ENCODE measurements at places on chromosomes 5 and 9.
A peak's percentile ranks its signal among the peaks of the same experiment; 100 is the strongest.

- DNase-seq = no peak
Observed at GRCh38 chr5:54388409-54388808, 67.1 kb upstream of the HSPB3 start.

- DNase-seq = no peak
Observed at GRCh38 chr5:79923431-79923830, 67.6 kb downstream of the MTX3 start.

DNA sequence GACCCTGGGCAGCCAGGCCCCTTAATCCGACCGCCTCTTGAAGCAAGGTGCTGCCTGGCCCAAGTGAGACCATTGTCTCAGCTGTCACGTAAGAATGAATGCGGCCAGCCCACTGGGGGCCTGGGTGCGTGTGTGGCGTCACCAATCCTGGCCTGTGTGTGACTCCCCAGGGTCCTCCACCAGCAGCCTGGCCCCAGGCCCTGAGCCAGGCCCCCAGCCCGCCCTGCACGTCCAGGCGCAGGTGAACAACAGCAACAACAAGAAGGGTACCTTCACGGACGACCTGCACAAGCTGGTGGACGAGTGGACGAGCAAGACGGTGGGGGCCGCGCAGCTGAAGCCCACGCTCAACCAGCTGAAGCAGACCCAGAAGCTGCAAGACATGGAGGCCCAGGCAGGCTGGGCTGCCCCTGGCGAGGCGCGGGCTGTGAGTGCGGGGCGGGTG is 124.2 kb downstream of the WNK2 start:
- DNase-seq = no peak

- DNase-seq = no peak
Observed at GRCh38 chr9:25207402-25208195, 470.6 kb downstream of the TUSC1 start.

GRCh38 chr9:133396952-133397351 is 20.8 kb downstream of the STKLD1 start:
- DNase-seq = no peak

GRCh38 chr5:150368526-150368925 is 11.0 kb downstream of the TCOF1 start:
- no peak for DNase-seq

DNA sequence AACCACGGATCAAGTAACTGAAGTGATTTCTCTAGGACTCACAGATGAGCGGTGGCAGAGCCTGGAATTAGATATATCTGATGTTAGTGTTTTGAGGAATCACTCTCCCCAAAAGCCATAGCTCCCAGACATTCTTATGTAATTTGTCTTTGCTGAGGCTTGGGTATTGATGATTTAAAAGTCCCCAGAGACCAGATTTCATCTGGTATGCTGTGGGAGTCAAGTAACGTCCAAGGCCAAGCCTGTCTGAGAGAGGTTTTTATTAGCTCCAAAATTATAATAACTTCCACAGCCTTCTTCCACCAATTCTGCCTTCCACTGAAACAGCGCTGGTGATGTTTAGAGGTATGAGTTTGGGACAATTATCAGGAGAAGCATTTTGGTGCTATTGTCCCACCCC is 21.3 kb upstream of the KCNIP1 start:
- DNase-seq = no peak

DNA sequence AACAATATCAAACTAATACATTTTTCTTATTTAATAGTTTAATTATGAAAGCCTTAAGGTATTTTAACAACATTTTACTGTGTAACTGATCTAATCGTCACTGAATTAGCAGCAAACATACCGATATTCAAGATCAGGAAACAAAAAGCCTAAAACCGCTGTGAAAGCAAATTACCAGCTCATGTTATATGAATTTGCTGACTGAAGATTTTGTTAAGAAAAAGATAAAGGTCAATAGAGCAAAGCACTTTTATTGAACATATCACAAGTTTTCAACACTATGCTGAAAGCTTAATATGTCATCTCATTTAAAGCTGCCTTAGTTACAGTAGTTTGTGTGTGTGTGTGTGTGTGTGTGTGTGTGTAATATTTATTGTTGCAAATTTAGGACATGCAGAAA is 1634.9 kb upstream of the NUDT12 start:
- no peak for DNase-seq

GRCh38 chr5:169133531-169133930 is 167.4 kb downstream of the SLIT3 start:
- no peak for DNase-seq

- DNase-seq = no peak
Observed at GRCh38 chr5:72179816-72180440, 72.7 kb downstream of the MAP1B start.

DNA sequence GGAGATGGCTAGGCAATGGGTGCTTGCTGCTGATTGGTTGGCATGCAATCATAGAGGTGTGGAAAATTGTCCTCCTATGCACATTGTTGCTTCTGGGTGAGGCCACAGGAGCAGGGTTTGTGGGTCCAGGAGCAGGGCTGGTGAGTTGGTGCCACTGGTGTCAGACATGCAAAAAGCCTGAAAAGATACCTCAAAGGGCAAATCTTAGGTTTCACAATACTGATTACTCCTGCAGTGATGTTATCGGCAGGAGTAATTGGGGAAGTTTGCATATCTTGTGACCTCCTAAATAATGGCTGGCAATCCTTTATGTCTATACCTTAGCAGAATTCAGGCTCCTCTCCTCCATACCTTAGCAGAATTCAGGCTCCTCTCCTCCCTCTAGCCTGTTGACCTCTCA is 25.2 kb downstream of the SLC25A48 start:
- DNase-seq = no peak

DNA sequence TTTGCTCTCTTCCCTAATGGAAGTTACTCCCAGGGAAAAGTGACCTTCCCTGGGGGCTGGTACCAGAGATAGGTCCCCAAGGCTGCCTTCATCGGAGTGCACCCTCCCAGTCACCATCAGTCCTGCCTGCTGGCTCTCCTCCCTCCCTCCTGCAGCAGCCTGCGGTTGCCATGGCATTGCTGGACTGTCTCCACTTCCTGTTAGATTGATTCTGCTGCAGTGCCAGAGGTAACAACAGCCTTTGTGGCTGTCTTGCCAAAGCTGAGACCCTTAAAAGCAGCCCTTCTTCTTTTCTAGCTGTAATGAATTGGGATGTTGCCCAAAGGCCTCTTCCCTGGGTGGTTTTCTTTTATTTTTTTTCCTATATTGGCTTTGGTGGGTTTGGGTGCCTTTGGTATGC is 78.1 kb upstream of the PRLR start:
- DNase-seq = no peak

DNA sequence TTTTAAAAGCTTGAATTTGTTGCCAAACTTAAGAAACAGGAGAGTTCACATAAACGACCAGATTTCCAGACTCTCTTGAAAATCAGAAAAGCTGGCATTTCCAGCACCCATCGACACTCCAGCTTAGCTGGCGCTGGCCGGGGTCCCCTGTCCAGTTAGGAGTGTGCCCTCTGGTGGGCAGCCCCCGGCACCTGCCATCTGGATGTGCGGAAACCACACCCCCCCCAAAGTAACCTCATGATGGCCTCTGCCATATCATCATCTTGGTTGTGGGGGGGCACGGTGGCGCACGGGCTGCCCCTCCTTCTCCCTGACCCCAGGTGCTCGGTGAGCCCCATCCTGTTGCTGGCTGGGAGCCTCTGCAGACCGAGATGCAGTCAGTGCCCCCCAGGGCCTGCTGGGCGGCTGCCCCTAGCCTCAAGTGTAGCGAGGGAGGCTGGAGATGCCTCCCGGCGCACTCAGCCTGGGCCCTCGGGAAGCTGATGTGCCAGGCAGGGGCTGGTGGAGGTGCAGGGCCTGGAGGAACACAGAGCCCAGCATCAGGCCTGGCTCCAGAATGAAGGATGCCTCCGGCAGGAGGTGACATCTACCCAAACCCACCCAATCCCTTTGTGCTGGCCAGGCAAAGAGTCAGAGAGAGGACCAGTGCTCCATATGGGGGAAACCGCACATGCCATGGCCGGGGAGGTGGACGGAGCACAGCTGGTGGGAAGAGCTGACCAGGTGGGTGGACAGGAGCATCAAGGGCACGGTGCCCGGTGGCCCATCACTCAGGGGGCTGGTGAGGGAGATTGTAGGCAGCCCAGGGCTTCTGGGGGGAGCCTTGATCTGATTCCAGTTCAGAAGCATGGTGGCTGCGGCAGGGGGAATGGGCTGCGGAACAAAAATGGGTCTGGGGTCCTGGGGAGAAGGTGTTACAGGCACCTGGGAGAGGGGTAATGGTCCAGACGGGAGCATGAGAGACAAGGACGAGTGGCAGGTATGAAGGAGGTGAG is 70.6 kb downstream of the ADAMTS2 start:
- no peak for DNase-seq

GRCh38 chr9:75964427-75964826 is 74.0 kb downstream of the PCSK5 start:
- DNase-seq = no peak

DNA sequence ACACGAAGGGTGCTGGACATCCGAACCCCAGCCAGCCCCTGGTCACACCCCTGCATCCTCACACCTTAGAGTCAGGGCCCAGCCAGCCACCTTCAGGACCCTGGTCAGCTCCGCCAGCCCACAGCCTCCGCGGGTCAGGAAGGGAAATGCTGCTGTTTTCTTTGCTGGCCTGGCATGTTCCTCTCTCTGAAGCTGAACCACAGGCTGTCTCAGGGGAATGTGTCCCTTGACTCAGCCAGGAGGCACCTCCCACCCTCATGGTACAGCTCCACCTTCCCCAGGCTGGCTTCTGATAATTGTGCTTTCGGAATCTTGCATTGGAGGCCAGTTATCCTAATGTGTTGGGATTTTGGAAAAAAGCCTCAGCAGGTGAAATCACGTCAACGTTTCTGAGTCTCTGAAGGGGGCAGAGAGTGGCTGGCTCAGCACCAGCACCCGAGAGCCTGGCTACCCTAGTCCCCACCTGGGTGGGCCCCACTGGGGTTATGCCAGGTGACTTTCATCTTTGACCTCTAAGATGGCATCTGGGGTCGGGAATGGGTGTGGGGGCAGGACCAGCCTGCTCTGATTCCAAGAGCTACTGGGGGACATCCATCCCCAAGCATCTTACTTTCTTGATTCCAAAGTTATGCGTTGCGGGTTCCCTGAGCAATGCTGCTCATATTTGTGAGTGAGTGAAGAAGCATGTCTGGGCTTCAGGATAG is 9.8 kb upstream of the OLFM1 start:
- peak; percentile 61 for DNase-seq

- no peak for DNase-seq
Observed at GRCh38 chr9:125325826-125326225, 64.2 kb downstream of the GAPVD1 start.

DNA sequence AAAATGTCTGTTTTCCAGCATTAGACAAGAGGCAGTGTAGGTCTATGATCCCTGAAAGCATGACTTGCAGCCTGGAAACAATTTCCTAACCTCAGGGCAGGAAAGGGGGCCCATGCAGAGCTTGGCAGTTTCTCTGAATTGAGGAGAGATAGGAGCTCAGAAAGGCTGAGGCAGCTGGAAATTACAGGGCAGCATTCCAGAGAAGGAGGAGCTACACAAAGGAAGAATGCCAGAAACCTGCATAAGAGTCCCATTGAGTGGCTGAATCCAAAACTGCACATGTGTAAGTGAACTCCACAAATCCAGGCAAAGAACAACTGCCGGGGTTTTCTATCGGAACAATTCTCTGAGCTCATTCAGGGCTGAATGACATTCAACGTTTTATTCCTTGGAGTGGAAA is 346.8 kb downstream of the PIK3R1 start:
- DNase-seq = peak; percentile 38

DNA sequence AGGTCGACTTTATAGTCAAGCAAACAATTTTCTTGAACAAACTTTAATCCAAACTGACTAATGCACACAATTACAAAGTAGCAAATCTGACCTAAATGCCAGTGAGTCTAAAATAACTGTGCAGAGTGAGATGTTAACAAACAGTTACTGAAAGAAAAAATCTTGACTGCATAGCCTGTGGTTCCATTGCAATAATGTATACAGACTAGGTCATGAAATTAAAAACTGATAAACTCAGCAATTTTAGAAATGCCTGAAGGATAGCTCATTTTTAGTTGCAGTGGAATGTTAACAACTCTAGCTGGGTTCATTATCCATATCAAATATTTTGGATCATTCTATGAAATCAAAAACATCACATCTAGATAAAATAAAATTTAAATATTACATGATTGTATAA is 73.4 kb upstream of the CDH12 start:
- DNase-seq = no peak

DNA sequence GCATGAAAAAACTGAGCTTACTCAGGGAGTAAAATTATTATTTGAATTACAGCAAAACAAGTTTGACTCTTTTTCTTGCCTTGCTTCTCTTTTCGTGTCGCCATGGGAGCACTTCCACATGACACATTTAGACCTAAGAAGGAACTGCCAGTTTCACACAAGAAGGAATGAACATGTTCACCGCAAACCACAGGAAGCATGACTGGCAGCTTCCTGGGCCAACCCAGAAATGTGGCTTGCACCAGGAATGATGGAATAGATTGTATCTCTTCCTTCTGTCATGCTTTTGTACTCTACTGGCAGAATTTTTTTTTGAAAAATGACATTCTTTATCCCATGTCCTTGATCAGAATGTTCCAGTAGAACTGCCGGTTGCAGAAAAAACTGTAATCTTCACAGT is 32.9 kb upstream of the MAN2A1 start:
- peak; percentile 57 for DNase-seq

GRCh38 chr5:167112556-167112955 is 1178.9 kb upstream of the WWC1 start:
- DNase-seq = no peak

GRCh38 chr5:135222771-135223170 is 176.3 kb downstream of the MACROH2A1 start:
- DNase-seq = no peak

GRCh38 chr9:105901514-105902109 is 207.3 kb downstream of the TMEM38B start:
- peak; percentile 46 for DNase-seq

DNA sequence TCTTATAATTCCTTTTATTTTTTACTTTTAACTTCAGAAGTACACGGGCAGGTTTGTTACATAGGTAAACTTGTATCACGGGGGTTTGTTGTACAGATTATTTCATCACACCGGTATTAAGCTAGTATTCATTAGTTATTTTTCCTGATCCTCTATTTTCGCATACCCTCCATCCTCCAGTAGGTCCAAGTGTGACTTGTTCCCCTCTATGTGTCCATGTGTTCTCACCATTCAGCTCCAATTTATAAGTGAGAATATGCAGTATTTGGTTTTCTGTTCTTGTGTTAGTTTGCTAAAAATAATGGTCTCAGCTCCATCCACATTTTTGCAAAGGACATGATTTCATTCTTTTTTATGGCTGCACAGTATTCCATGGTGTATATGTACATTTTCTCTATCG is 43.1 kb upstream of the IFNE start:
- no peak for DNase-seq

- DNase-seq = no peak
Observed at GRCh38 chr9:130946766-130947617, 7.9 kb upstream of the FIBCD1 start.

GRCh38 chr9:130189840-130190239 is 17.6 kb downstream of the NCS1 start:
- no peak for DNase-seq

GRCh38 chr9:135211524-135211890 is 124.0 kb downstream of the OLFM1 start:
- DNase-seq = peak; percentile 43

- DNase-seq = peak; percentile 42
Observed at GRCh38 chr5:178280631-178281030, 48.0 kb upstream of the PHYKPL start.

- DNase-seq = no peak
Observed at GRCh38 chr5:14396737-14397136, 184.9 kb upstream of the OTULINL start.
